ENCODE measurements at places on chromosomes 5 and 9.

DNA sequence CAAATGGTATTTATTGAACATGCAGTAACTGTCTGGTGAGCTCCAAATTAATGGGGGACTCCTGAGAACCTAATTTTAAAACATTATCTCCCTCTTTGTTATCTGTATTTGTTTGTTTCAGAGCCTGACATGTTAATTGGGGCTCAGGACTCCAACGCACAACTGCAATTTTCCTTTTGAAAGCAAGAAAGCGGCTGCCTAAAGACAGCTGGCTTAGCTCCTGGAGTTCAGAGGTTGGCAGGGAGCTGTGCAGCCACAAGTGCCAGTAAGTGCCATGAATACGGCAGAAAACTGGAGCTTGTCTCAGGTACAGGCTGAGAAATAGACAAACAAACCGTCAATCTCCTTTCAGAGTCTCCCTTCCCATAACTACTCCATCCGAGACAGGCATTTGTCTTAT, 80.9 kb downstream of the PPP2R2B start:
- no peak for DNase-seq

DNA sequence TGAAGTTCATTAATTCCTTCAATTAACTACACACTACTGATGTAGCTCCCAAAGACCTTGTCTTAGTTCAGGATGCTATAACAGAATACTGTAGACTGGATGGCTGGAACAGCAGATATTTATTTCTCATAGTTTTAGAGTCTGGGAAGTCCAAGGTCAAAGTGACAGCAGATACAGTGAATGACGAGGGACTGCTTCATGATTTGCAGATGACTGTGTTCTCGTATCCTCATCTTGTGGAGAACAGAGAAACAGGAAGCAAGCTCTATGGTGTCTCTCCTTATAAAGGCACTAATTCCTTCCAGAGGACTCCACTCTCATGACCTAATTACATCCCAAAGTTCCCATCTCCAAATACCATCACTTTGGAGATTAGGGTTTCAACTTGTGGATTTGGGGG, 65.6 kb upstream of the MAP1B start:
- DNase-seq, result no peak

DNA sequence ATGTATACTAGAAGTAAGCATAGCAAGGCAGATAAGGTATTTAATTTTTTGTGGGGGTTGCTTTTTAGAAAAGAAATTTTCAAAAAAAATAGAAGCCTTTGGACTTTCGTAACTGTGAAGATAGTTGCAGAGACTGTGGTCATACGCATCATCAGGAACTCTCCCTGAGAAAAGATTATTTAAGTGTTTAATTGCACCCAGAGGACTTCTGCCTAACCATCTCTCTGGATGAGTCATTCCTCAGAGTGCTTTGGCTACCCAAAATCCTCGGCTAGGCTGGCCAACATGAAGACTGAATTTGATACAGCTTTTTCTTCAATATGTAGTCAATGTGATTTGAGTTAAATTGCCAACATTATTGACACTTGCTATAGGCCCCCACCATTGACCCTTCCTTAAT, 296.4 kb downstream of the TLR4 start:
- no peak for DNase-seq

GRCh38 chr5:28215091-28215490, 1176.7 kb upstream of the CDH9 start:
- no peak for DNase-seq

- no peak for DNase-seq
These were observed 269.9 kb downstream of the MED10 start for GRCh38 chr5:6108540-6108848.

DNA sequence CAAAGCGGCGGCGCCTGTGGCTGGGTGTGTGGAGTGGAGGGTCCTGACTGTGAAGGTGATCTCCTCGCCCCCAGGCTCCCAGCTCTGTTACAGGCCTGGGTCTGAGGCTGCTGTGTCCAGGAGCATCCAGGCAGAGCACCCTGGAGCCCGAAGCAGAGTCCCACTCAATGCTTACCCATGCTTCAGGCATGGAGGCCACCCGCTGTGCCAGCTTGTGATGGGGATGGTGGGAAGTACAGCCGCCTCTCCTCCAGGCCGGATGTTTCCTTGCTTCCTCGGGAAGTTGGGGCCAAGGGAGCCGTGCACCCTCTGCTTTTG, 255.9 kb upstream of the IRX1 start:
- no peak for DNase-seq

- no peak for DNase-seq
These were observed 3.4 kb upstream of the MYORG start for GRCh38 chr9:34380034-34380510.
